ENCODE measurements at places on chromosomes 5 and 9.
A peak's percentile ranks its signal among the peaks of the same experiment; 100 is the strongest.

GRCh38 chr5:96752341-96753016, 55.3 kb downstream of the ERAP1 start:
- peak; percentile 61 for DNase-seq

DNA sequence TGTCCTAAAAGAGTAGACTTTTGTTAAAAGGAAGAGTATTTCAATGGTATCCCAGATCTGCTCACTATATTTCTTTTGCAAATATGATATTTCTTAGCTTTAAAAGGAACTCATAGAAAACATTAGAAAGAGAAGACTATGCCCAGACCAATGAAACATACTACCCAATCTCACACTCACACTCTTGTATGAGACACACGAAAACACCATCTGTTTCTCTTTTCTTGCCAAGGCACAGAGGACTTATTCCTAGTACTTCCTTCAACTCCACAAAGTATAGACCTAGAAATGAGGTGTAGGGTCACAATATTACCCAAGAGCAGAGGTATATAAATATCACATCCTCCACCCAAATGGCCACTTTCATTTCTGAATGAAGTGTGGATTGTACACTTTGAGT, 292.4 kb upstream of the ACO1 start:
- DNase-seq: no peak

DNA sequence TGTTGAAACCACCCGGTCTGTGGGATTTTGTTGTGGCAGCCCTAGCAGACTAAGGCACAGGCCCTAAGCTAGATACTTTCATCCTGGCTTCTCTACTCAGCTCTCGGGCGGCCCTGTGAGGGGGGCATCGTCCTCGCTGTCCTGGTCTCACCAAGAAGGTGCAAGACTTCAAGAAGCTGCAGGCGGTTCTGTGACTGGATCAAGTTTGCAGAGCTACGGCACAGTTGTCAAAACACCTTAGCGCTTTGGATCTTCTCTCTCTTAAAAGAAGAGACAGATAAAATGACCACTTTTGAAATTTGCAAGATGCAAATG, 119.4 kb upstream of the PHYKPL start:
- no peak for DNase-seq

GRCh38 chr5:75612226-75612569, 945 bp downstream of the ANKDD1B start:
- DNase-seq: no peak

DNA sequence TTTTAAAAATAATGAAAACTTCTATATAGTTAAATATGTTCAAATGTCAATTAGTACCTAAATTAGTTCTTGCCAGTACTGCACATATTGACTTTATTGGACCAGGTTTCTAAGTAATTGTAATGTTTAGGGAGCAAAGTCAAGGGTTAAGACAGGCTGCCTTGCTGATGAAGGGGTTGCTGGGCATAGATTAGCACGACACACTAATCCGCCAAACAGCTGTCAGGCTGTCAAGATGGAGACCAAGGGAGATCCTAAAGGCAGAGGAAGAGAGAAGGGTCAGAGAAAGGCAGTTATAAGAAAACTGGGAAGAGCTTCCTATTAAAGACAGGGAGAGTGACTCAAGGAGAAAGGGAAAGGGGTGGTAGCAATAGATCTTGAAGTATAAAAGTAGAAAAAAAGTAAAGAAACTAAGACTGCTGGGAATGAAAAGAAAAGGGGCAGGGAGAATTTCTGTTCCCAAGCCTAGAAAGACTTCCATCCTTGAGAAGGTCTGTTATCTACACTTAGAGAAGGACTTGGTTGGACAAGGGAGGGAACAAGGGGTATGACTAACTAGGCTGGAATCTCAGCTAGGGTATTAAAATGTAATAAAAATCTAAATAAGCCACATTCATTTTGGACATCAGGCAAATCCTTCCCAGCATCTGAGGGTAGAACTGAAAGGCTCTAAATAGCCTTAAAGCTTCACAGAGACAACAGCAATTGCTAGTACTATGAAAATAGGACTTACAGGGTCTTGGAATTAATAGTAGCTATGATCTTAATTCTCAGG, 188.7 kb downstream of the FBXL17 start:
- no peak for DNase-seq

DNA sequence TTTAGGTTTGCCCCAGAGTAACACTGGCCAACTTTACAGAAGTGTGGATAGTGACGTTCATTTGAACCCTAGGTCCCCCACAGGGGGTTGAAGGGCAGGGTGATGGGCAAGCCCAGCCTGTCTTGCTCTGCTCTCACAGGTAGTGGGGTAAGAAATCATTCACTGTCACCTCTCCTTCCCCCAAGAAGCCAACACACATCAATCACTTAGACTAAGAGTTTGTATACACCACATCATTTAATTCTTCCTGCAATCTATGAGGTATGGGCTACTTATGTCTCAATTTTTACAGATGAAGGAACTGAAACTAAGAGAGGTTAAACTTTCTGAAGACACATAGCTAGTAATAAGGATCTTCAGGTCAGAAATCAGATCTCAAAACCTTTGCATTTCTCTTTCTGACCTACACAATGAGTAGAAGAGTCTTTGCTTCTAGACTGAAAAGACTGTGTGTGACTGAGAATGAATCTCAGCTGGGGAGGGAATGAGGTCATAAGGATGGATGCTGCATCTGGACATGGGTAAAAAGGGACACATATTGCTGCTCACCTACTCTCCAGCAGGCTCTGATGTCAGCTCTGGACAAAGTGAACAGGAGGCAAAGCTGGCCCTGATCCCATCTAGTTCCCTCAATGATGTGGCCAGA, 81.0 kb upstream of the EQTN start:
- DNase-seq: no peak

GRCh38 chr5:131209506-131210150, 38.9 kb downstream of the LYRM7 start:
- peak; percentile 61 for DNase-seq

DNA sequence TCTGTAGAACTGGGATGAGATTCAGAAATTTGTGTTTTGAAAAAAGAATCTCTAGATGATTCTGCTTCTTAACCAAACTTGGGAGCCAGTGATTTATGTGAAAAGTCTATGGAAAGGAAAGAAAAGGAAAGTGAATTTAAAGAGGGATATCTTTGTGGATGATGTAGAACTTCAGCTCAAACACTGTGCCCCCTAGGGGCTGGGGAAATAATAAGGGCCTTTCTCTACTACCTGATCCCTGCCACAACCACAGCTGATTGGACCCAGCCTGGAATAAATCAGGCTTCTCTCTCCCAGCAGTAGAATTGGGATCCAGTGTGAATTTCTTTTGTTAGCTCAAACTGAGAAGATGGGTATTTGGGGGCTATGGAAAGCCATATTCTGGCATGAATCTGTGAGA, 155.0 kb downstream of the PRELID2 start:
- no peak for DNase-seq

DNA sequence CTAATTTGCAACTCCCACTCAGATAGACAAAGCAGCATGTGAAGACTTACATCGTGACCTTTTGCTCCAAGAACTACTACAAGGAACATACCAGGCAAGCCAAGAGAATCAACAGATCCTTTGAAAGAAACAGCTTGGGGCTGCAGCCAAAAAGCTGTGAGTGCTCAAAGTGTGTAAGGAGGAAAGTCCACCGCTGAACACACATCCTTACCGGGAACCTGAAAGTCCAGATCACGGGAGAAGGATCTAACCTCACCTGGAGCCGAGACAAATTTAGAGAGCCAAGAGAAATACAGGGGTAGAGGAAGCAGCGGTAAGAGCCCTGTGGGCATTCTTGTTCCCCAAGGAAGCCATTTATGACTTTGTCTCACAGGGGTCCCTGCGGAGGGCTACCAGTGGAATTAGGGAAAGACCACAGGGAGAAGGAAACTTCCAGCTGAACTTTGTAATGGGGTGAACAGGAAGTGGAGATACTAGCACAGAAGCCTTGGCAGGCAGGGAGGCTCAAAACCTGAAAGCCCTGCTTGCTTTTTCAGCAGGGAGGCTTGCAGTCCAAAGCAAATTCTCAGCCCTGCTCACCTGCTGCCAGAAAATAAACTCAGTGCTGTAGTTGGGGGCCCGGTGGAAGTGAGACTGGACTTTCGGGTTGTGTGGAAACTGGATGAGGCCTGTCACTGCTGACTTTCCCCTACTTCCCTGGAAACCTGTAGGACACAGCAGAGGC, 350.2 kb downstream of the DTWD2 start:
- no peak for DNase-seq

DNA sequence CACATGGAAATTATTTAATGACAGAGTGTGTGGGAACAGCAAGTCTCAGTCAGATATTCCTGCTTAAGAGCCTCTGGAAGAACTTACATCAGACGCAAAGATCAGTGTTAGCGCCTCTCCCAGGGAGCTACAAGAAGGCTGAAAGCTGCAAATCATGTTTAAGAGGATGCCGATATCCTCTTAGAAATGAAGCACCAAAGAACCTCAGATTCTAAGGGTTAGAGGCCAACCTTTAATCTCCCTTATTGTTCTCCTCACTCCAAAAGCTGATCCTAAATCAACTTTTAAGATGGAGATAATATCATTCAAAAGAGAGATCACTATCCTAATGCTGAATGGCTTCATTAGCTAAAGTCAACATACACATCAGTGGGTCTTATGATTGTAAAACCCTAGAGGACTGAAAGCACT, 160.6 kb downstream of the NFIB start:
- DNase-seq: no peak

DNA sequence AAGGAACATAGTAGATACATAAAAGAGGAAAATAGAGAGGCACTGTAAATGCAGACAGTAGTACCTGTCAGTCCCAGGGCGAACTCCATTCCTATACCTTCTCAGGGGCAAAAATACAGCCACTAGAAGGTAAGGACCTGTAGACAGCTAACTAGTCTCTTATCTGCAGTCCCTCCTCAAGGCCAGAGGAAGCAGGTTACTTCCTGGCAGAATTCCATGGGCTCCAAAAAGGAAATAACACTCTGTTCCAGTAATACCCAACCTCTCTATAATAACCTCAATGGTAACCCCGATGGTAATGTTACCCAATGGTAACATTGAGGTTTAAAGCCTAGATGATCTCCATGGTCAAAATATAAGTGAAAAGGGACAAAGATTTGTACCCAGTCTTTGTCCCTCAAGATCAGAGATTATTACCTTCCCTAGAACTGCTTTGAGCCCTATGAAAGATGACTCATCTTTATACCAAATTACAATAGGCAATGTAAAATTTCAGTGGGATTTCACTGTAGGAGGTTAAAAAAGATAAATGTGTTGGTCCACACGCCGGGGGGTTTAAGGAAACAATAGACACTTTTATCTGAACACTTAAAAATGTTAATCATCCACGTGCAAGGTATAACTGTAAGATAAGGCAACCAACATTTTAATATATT, 113.0 kb downstream of the DENND1A start:
- DNase-seq: no peak

DNA sequence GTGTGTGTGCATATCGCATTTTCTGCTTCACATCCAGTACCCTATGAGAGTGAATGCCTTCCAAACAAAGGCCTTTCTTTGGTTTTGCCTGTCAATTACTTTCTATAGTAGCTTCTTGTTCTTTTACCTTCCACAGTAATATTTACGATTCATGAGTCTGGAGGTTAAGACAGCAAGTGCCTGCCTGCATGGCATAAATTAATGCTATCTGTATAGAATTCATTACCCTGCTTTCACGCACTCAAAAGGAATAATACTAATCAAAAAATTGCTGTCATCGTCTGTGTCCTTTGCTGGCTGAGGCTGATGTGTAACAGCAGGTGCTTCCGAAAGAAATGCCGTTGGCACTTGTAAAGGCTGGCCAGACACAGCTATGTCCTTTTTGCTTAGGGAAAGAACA, 1304.4 kb upstream of the CDH6 start:
- DNase-seq: no peak

DNA sequence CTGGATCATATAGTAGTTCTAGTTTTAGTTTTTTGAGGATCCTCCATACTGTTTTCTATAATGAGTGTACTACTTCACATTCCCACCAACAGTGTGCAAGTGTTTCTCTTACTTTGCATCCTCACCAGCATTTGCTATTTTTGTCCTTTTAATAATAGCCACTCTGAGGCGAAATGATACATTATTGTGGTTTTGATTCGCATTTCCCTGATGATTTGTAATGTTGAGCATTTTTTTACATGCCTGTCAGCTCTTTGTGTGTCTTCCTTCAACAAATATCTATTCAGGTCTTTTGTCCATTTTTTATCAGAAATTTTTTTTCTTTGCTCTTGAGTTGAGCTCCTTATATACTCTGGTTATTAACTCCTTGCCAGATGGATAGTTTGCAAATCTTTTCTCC, 114.0 kb downstream of the ADAMTSL1 start:
- no peak for DNase-seq

- no peak for DNase-seq
Measured at GRCh38 chr9:16060436-16061129, 507.7 kb downstream of the CCDC171 start.

DNA sequence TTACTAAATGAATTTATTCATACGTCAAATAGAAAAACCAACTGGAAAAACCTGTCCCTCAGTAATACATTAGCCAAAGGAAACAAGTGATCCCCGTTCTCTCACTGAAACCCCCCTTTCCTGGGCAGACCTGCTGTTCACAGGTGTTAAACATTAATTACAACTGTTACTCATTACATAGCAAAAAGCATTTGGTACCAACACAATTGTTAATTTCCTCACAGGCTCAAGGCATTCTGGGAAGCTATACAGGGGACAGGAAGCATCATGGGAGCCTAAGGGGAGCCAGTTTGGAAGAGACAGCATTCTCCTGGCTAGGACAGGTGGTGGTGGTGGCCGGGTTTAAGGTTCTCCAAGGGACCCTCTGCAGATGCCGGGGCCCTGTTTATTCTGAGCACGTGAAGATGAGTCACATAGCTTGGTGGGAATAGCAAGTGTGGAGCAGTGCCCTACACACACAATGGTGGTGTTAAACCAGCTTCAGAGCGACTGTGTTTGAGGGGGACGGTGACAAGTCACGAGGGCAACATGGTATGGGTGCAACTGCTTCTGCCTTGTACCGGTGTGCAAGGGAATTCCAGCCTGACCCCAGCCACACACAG, 62.6 kb upstream of the SLC25A51 start:
- DNase-seq: no peak

DNA sequence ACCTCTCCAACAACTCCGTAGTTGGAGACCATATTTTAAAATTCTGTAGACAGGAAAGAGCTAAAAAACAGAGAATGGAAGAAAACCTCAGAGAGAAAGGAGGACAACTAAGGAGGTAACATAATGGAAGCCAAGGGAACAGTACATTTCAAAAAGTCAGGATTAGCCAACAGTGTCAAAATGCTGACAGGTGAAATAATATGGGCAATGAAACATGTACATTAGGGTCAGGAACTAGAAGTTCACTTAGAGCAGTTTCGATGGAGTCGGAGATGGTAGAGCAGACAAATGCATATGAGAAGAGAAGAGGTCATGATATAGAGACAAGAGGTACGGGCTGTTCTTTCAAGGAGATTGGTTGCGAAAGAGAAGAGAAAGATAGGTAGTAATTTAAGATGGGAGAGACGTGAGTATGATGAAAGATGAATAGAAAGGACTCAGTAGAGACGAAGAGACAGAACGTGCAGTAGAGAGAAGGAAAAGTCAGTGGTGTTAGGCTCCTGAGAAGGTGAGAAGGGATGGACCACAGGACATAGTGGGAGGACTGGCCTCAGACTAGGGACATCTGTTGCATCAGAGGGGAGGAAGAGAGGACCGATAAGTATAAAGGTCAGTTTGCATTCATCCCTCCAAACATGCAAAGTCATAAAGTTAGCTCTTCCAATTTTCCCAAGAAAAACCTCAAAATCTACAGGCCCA, 25.6 kb downstream of the NRG2 start:
- no peak for DNase-seq

GRCh38 chr5:154811653-154812465, 38.5 kb downstream of the FAXDC2 start:
- peak; percentile 31 for DNase-seq

- DNase-seq: no peak
Measured at GRCh38 chr9:86545090-86545489, 190.9 kb upstream of the TUT7 start.
